ENCODE measurements at places on chromosomes 11 and 22. TPM values are rescaled to one million over a fixed set of nuclear protein-coding genes. Genes with fewer than 3 reads are reported as not detected.

GRCh38 chr11:127471662-127472061, 471.1 kb upstream of the KIRREL3 start:
- H3K27me3 ChIP-seq = no peaks in the 10 kb centered on the region
- DNase-seq = no peak

- no peaks in the 10 kb centered on the region for H3K27me3 ChIP-seq
- no peaks in the 10 kb centered on the region for H3K36me3 ChIP-seq
- no peak for DNase-seq
- H3K4me1 ChIP-seq = no peaks in the 10 kb centered on the region
- H3K27ac ChIP-seq = no peak overlapping the region
- H3K4me3 ChIP-seq = no peak overlapping the region
Observed at GRCh38 chr22:33450756-33451155, 392.6 kb upstream of the SYN3 start.

GRCh38 chr11:45603946-45604682, 61.3 kb downstream of the CHST1 start:
- no peak overlapping the region for H3K4me3 ChIP-seq
- H3K36me3 ChIP-seq = no peaks in the 10 kb centered on the region
- no peaks in the 10 kb centered on the region for H3K4me1 ChIP-seq
- no peaks in the 10 kb centered on the region for H3K27me3 ChIP-seq
- H3K27ac ChIP-seq = no peak overlapping the region
- DNase-seq = no peak

DNA sequence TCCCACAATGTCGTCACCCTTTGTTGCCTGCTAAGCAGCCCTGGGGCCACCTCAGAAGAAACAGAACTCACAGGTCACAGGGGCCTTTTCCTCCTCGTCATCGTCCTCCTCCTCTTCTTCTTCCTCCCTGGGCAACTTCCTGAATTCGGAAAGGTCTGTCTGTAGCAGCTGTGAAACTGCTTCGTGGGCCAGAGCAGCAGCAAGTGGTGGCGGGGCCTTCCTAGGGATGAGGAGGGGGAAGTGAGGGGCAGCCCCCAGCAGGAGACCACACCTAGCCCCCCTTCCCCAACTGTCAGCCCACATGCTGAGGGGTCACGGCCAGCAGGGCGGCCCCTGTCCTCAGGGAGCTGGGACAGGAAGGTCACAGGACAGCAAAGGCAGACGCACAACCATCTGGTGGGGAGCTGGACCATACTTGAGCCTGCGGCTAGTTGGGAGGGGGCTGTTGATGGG, 13.2 kb downstream of the PPM1F start:
- peak; percentile 62 for DNase-seq
- H3K36me3 ChIP-seq = peaks cover 1% of the 10 kb centered on the region
- no peak overlapping the region for H3K4me3 ChIP-seq

- no peak overlapping the region for H3K27ac ChIP-seq
- peaks cover 22% of the 10 kb centered on the region for H3K36me3 ChIP-seq
- H3K4me3 ChIP-seq = no peak overlapping the region
- no peaks in the 10 kb centered on the region for H3K4me1 ChIP-seq
- no peaks in the 10 kb centered on the region for H3K27me3 ChIP-seq
- no peak for DNase-seq
Observed at GRCh38 chr22:24089951-24090350, 78.8 kb downstream of the CABIN1 start.

GRCh38 chr22:23217171-23218052, 37.1 kb downstream of the BCR start:
- no peaks in the 10 kb centered on the region for H3K36me3 ChIP-seq
- peaks cover 8% of the 10 kb centered on the region for H3K4me1 ChIP-seq
- H3K27me3 ChIP-seq = no peaks in the 10 kb centered on the region
- no peak overlapping the region for H3K4me3 ChIP-seq
- H3K27ac ChIP-seq = peak overlapping the region; percentile 65
- DNase-seq = no peak

- no peak overlapping the region for H3K27ac ChIP-seq
- H3K4me3 ChIP-seq = no peak overlapping the region
- H3K36me3 ChIP-seq = no peaks in the 10 kb centered on the region
- H3K4me1 ChIP-seq = no peaks in the 10 kb centered on the region
Observed at GRCh38 chr11:5691964-5692361, 2.4 kb downstream of the TRIM22 start.

DNA sequence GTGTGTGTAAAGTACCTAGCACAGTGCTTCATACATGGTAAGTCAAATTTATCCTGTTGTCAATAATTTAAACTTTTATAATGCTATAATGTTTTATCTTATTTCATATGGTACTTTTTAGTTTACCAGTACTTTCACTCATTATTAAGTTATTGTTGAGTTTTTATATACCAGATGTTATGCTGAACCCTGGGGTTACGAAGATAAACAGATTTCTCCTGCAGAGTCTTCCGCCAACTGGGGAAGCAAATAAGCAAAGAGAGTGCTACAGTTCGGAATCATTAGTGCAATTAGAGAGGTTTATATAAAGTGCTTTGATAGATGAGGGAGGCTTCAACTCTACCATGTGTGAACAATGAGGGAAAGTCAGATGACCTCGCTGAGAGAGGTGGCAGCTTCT, 362.3 kb downstream of the DYNC2H1 start:
- H3K36me3 ChIP-seq = no peaks in the 10 kb centered on the region
- no peak overlapping the region for H3K4me3 ChIP-seq

- no peak overlapping the region for H3K4me3 ChIP-seq
- H3K27ac ChIP-seq = no peak overlapping the region
- DNase-seq = no peak
- H3K36me3 ChIP-seq = no peaks in the 10 kb centered on the region
- H3K27me3 ChIP-seq = no peaks in the 10 kb centered on the region
- H3K4me1 ChIP-seq = no peaks in the 10 kb centered on the region
Observed at GRCh38 chr22:50673231-50674129, 857 bp downstream of the SHANK3 start.

GRCh38 chr22:18056161-18056666, 21.6 kb upstream of the PEX26 start:
- H3K36me3 ChIP-seq = no peaks in the 10 kb centered on the region
- no peak for DNase-seq
- peak overlapping the region; percentile 34 for H3K27ac ChIP-seq
- peaks cover 32% of the 10 kb centered on the region for H3K4me1 ChIP-seq
- H3K27me3 ChIP-seq = no peaks in the 10 kb centered on the region
- H3K4me3 ChIP-seq = no peak overlapping the region

- H3K4me3 ChIP-seq = no peak overlapping the region
- H3K4me1 ChIP-seq = no peaks in the 10 kb centered on the region
- DNase-seq = no peak
- H3K27me3 ChIP-seq = no peaks in the 10 kb centered on the region
- no peaks in the 10 kb centered on the region for H3K36me3 ChIP-seq
- no peak overlapping the region for H3K27ac ChIP-seq
Observed at GRCh38 chr11:4190098-4190497, 95.5 kb downstream of the RRM1 start.

- H3K4me1 ChIP-seq = no peaks in the 10 kb centered on the region
- no peaks in the 10 kb centered on the region for H3K27me3 ChIP-seq
- no peak for DNase-seq
- no peaks in the 10 kb centered on the region for H3K36me3 ChIP-seq
Observed at GRCh38 chr11:130585545-130585944, 137.1 kb downstream of the ADAMTS15 start.

GRCh38 chr11:124762105-124762623, at the start of gene ESAM:
Gene ESAM, minus strand, starts transcription at chr11:124762290. Its CDS starts 136 bp downstream, at chr11:124762154.
- peak; percentile 73 for DNase-seq
- peak within 1 kb of the TSS; percentile 17 for H3K27ac ChIP-seq
- no peaks in the 10 kb centered on the region for H3K36me3 ChIP-seq
- H3K4me1 ChIP-seq = peaks cover 17% of the 10 kb centered on the region

DNA sequence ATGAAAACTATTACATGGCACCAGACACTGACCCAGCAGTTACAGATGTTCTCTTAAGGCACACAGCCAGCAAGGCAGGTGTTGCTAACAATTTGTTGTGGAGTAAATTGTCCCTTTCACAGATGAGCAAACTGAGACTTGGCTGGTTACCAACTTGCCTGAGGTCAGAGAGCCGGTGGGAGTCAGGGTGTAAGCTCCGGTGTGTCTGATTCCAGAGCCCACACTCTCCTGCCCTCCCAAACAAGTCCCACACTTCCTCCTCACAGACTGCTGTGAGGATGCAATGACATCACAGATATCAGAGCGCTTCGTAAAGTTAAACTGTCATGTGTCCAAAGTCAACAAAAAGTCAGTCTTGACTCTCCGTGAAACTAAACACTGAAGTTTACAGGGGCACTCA, 12.5 kb downstream of the GDPD5 start:
- H3K27me3 ChIP-seq = no peaks in the 10 kb centered on the region
- no peak overlapping the region for H3K4me3 ChIP-seq
- H3K27ac ChIP-seq = no peak overlapping the region
- H3K4me1 ChIP-seq = no peaks in the 10 kb centered on the region
- H3K36me3 ChIP-seq = no peaks in the 10 kb centered on the region

DNA sequence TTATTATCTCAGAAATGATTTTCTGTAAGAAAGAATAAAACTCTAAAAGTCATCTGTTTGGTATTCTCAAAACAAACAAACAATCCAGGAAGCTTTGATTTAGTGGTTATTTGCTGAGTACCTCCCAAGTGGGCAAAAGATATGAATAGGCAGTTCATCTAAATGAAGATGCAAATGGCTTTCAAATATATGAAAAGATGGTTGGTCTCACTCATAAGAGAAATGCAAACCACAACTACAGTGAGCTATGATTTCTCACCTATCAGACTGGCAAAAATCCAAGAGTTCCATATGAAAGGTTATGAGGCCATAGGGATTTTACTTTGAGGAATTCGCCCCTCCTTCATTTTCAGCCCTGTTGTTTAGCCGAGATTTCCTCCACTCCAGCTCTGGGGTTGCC, 11.3 kb upstream of the P2RY2 start:
- no peaks in the 10 kb centered on the region for H3K27me3 ChIP-seq
- H3K27ac ChIP-seq = no peak overlapping the region
- H3K36me3 ChIP-seq = no peaks in the 10 kb centered on the region
- H3K4me3 ChIP-seq = no peak overlapping the region
- H3K4me1 ChIP-seq = no peaks in the 10 kb centered on the region

SPTY2D1 gene
- polyA plus RNA-seq = 1.7 TPM

IL10RA gene
- polyA plus RNA-seq = 1.8 TPM

RPS6KB2 gene
- polyA plus RNA-seq = 57.4 TPM

GAL gene
- polyA plus RNA-seq = 0.72 TPM

FOLR1 gene
- polyA plus RNA-seq = 2.4 TPM

All from pancreas (tissue), 10 donors.